ENCODE measurements at places on chromosomes 1 and 21.

DNA sequence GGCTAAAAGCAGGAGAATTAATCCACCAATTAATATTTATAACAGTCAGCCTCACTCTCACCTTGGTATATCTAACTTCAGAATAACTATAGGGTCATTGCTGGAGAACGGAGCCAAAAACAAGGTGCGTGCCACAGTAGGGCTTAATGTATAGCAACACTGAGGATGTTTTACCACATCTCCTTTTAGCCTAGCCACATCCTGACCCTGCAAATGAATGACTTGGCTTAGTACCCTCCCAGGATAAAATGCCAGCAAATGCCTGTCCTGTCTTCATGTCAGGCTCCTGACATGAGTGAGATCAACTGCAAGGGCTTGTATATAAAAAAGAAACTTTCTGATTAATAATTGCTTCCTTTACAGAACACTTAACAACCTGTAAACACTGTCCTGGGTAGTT is 2.7 kb upstream of the CDC42BPA start:
- DNase-seq = no peak

DNA sequence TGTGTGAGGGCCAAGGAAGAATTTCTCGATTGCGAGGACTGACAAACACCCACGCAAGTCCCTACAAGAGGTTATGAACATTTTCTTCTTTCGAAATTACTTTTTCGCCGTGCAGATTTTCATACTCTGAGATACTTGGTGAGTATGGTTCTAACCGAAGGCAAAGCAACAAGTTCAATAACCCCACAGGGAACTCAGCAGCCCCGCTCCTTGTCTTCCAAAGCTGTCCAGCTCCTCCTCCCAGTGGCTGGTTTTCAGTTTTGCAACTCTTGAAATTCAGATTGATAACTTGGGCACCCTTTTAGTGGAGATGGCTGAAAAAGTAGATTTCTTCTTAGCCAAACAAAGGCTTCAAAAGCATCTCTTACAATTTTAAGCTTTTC is 154.4 kb downstream of the SETD4 start:
- DNase-seq = no peak

DNA sequence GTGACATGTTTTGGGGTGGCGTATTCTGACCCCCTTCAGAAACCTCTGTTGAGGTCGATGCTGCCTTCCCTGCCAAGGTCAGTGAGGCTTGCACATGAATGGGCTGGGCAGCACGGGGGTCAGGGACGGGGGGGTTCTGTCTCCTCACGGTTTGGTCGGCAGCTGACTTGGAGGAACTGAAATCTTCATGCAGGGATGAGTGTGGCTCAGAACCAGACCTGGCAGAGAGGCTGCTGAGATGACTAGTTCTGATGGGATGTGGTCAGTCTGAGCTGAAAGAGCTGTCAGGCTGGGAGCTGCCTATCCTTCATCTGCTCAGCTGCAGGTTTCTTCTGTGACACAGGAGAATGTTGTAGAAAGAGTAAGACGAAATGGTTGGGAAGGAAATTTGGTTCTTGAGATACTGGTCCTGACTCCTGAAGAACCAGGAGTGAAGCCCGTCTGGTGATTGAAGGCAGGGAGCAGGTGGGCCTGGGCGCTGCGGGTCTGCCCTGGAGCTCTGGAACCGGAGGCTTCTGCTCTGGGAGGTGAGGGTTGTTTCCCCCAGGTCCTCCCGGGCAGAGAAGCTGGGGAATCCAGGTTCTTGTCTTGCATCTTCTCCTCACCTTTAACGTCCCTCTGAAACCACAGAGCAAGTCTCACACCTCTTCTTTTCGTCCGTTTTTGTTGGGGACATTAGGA is 3.3 kb downstream of the SLX9 start:
- DNase-seq = no peak

DNA sequence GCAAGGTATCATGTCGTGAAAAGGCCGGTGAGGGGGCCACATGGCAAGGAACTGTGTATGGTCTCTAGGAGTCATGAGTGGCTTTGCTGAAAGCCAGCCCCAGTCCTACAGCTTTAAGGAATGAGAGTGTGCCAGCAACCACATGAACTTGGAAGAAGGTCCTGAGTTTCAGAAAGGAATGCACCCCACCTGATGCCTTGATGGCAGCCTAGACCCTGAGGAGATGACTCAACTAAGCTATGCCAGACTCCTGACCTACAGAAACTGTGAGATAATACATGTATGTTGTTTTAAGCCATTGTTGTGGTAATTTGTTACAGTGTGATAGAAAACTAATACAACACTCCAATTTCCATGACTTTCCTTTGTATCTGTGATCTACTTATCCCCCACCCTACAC is 33.5 kb upstream of the AKT3 start:
- no peak for DNase-seq

- DNase-seq = no peak
These were observed 79.5 kb downstream of the LRRC8D start for GRCh38 chr1:89900323-89900722.

- DNase-seq = no peak
These were observed 77.9 kb upstream of the TNFSF4 start for GRCh38 chr1:173285048-173285447.

DNA sequence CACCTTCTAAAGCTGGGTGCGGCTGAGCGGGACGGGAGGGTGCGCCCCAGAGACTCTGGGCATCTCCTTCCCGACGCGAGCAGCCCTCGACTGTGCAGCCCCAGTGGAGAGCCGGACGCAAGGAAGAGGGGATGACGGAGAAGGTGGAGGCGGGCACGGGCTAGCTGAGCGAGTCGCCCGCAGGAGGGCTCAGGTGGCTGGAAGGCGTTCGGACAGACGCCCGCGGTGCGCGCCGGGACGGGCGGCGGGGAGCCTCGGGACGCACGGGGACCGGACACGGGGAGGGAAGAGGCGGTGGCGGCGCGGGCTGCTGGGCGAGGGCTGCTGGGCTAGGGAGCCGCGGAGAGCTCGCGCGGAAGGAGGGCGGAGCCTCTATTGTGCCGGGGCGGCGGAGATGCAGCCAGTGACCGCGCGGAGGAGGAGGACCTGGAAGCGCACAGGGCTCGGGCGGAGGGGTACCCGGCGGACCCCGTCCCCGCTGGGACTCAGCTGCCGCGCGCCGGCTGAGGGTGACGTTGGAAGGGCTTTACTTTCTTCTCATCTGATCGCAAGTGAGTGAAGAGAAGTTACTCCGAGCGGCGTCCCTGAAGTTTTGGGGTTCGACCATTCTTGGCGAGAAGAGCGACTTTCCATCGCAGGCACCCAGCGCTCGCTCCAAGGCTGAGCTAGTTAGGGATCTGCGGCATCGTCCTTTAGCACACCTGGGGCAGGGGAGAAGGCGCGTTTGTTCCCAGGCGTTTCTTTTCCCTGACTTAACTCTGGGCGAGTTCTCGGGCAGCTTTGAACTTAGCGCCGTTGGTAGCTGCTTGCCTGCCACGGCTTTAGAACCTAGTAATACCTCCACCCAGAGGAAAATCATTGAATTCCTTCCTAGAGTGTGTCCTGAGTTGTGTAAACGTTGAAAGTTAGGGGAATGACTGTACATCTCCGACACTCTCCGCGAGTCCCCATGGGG is at the start of gene OLFML2B:
Gene OLFML2B, minus strand, starts transcription at position 323 of the 955 bp plus-strand sequence. CDS start 439 bp downstream, outside the sequence.
- peak; percentile 9 for DNase-seq

GRCh38 chr1:205915354-205915990 is 27.8 kb downstream of the SLC26A9 start:
- no peak for DNase-seq

- peak; percentile 59 for DNase-seq
These were observed 36.3 kb upstream of the PCBP3 start for GRCh38 chr21:45607021-45607908.
